NCI-H2029 (cell line): ENCODE measurements at places on chromosomes 6 and 20.

DNA sequence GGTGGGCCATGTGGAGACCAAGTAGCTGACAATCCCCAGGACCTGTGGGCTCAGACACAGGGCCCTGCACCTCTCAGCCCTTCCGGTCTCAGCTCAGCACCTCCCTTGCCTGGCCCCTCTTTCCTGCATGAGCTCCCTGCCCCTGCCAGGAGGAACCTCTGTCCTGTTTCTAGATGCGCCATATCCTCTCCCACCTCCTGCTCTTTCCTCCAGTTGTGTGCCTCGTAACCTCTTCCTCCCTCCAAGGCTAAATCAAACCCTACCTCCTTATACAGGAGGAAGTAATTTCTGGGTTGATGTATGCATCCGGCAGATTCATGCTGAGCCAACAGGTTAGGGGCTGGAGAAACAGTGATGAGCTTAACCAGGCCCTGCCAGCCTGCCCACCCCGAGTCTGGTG lies 30.9 kb downstream of the ITPR3 start:
- DNase-seq = no peak

DNA sequence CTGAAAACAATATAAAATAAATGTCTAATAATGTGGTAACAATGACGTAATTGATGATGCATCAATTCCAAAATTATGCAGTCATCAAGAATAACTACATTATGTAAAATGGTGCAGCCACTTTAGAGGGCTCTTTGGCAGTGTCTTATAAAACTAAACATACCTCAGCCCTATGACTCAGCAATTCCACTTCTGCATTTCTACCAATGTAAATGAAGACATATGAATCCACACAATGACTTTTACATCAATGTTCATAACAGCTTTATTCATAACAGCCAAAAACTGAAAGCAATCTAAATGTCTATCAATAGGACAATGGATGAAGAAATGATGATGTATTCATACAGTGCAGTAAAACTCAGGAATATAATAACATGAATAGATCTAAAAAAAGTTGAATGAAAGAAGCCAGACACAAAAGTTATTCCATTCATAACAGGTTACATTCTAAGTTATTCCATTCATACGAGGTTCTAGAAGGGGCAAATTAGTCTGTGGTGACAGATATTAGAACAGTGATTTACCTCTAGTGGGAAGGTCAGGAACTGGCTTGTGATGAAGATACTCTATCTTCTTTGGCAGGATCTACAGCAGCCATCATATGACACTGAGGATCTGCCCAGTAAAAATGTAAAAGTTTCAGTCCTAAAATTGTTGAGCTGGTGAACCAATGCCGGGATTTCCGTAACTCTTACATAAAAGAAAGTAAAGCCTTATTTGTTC lies 396.1 kb downstream of the PLCB1 start:
- no peak for DNase-seq

DNA sequence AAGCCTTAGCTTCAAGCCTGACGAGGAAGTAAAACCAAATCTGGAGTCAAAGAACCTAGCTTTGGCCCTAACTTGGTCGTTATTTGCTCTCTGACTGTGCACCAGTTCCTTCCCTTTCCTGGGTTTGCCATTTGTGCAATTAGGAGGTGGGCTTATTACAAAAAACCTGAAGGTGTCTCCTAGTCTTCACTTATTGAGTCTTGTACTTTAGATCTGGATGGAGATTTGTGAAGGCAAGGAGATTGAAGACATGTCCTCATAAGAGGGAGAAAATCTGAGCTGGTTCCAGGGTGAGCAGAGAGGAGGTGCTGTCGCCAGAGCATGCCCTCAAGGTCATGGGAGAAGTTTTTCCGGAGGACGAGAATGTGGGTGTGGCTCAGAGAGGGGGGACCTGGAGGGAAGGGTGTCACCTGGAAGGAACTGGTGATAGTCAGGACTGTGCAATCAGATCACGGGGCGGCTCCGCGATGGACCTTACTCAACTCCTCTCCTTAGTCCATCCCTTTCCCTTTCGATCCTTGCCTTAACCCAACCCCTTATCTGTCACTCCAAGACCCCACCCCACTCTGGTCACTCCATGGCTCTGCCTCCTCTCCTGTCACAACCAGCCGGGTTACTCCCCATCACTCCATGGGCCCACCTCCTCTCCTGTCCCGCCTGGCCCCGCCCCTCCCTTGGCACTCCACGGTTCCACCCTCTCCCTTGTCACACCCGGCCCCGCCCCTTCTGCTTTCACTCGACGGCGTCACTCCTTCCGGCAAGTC lies 588 bp upstream of the ACSS2 start:
- peak; percentile 95 for DNase-seq

- DNase-seq = no peak
These were observed 2.2 kb downstream of the AHCY start for GRCh38 chr20:34300809-34301586.

- no peak for DNase-seq
These were observed 51.1 kb downstream of the ENPP1 start for GRCh38 chr6:131858765-131859415.

GRCh38 chr6:107337191-107337741 lies 122.1 kb downstream of the PDSS2 start:
- DNase-seq = no peak

DNA sequence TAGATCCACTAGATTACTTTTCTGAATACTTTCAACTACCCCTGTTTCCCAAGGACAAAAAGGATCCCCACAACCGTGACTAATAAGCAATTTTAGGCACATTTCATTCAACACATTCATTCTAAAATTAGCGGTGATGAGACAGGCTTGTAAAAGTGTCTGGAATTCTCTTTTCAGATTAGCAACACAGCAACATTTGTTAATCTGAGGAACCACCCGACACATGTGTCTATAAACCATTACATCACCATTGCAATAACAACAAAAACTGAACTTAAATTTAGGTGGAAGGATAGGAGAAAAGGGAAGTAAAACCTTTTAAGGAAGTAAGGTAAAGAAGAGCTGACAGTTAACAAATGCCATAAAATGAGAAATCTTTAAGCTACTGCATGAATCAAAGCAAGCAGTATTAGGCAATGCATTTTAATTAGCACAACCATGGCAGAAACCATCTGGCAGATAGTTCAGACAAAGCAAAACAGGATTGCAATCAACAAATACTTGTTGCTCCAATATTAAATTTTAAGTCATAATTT lies 49.1 kb downstream of the MAP3K7 start:
- no peak for DNase-seq

DNA sequence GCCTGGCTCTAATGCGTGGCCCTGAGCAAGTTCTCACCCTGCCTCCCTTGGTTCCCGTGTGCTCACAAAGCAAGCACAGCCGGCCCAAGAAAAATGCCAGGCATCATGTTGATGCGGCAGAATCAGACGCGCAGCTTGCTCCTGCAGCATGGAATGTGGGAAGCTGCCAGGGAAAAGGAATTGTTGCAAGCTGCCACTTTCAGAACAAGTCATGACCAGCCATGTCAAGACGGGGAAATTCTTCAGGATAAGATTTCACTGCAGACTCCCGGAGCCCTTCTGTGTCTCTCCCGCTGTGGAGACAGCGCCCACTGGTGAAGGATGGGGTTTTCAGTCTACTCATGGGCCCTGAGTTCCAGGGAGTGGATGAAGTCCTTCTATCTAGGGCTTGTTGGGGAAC lies 4.6 kb downstream of the DACT2 start:
- no peak for DNase-seq

DNA sequence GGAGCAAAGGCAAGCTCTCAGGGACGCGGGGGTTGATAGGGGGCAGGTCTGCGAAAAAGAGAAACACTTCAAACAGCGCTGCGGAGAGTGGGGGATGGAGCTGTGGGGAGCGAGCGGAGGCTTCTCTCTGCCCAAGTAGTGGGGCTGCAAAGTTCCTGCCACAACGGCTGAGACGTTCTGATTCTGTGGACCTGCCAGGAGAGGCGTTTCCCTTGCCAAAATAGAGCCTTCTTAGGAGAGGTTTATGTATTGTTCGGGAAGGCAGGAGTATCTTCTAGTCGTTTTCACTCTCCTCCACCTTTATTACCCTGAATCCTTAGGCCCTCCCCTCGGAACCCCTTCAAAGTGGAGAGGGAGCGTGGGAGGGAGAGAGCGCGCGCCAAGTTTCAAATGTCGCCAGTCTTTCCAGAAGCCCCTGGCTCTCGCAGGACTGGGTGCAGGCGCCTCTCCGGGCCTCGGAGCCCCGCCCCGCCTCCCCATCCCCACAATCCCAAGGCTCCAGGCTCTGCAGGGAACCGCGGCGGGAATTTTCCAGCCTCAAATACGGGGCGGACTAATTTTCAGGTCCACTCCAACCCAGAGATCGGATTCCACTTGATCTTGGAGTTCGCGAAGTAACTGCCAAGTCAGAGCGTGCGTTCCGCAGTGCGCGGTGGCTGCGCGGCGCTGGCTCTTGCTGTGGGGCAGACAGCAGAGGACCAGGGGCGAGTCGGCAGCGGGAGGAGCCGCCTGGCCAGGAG lies 10.0 kb upstream of the POU3F2 start:
- DNase-seq = no peak

- DNase-seq = no peak
These were observed 30.8 kb upstream of the COL21A1 start for GRCh38 chr6:56278171-56278591.

GRCh38 chr20:32184961-32185603 lies 22.5 kb downstream of the PLAGL2 start:
- DNase-seq = no peak

- no peak for DNase-seq
These were observed 293.7 kb downstream of the RNF144B start for GRCh38 chr6:18680842-18681241.

- DNase-seq = no peak
These were observed 76.8 kb downstream of the FYN start for GRCh38 chr6:111796310-111796918.

- DNase-seq = no peak
These were observed 314.6 kb downstream of the THBS2 start for GRCh38 chr6:168939041-168939440.

DNA sequence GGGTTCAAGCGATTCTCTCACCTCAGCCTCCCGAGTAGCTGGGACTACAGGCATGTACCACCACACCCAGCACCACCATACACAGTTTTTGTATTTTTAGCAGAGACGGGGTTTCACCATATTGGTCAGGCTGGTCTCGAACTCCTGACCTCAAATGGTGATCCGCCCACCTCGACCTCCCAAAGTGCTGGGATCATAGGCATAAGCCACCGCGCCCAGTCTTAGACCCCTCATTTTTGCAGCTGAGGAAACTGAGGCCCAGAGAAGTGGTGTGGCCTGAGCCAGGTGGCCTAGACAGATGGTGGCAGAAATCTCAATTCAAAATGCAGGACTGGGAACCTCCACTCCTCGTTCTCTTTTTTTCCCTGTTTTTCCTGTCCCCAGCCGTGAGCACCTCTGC lies 12.6 kb upstream of the FAM209A start:
- no peak for DNase-seq

DNA sequence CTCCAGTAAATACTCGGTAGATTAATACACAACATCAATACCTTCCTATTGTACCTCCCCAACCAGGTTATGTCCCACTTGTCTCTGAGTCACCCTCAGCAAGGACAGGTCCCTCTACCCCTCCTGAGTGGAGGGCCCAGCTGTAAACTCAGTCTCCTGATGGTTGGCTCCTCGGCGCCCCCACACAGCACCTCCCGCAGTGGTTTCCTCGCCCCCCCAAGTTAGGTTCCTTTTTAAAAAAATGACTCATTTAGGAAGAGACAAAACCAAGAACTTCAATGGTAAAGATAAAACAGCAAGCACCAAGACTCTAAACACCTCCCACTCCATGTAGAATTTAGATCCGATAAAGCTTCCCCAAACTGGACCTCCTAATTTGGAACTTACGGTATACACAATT lies 83.5 kb downstream of the TRERF1 start:
- DNase-seq = no peak

DNA sequence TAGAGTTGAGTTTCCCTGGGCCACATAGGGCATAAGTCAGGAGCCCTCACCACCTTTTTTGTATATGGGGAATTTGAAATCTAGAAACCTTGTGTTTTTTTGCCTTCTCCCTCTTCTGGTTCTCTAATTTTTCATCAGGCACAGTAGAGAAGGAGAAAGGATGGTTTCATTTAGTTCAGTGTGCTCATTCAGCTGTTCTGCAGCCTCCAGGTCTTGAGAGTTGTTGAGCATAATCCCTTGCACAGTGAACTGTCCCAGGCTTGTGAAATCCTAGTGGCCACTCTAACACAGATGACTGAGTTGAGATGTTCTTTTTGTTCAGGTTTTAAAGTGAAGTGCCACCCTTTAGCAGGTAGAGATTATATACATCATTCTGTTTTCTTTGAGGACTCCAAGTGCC lies 183.5 kb downstream of the CDKAL1 start:
- no peak for DNase-seq

GRCh38 chr6:54595844-54596243 lies 250.7 kb upstream of the FAM83B start:
- no peak for DNase-seq

DNA sequence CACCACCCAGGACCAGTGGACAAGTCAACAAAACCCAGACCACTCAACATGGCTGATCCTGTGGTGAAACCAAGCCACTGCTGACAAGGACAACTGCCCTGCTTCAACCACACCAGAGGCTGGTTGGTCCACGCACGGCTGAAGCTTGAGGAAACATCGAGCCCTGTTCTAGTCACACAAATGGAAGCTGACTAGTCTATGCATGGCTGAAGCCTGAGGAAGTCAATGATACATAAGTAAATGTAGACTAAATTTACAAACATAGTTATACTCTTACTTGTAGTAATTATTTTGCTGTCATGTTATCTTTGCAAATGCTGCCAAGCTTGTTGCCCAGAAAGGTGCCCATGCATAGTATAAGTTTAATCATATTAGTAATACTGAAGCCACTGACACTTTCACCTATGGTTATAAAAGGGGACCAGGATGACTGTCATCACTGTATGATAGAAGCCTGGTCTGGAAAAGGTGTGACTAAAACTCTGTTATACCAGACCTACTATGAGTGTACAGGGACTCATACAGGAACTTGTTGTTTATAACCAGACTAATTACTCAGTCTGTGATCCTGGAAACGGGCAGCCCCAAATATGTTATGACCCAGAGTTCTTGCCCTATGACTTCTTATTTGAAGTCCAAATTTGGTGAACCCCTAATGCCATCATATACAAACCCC lies 5.6 kb downstream of the IL22RA2 start:
- no peak for DNase-seq

GRCh38 chr20:12219798-12220197 lies 302.1 kb downstream of the BTBD3 start:
- DNase-seq = no peak

GRCh38 chr20:8133310-8133768 lies 1.3 kb downstream of the PLCB1 start:
- DNase-seq = no peak

DNA sequence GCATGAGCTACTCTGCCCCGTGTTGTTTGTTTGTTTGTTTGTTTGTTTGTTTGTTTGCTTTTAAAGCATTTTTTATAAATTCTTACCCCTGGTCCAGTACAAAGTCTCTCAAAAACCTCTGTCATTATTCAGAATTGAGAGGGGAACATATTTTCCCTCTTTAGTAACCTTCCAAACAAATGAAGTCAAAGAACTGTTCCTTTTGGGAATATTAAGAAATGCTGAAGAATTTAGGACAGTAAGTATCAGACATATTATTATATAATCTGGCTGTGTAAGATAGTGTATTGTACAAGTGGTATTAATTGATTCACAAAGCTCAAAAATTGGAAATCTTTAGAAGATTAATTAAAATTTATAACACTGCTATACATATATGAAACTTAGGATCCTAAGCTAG lies 54.7 kb downstream of the BMP5 start:
- DNase-seq = no peak

- DNase-seq = no peak
These were observed 49.6 kb downstream of the ATXN1 start for GRCh38 chr6:16711546-16712254.
